ENCODE measurements at places on chromosomes 5 and 9.

DNA sequence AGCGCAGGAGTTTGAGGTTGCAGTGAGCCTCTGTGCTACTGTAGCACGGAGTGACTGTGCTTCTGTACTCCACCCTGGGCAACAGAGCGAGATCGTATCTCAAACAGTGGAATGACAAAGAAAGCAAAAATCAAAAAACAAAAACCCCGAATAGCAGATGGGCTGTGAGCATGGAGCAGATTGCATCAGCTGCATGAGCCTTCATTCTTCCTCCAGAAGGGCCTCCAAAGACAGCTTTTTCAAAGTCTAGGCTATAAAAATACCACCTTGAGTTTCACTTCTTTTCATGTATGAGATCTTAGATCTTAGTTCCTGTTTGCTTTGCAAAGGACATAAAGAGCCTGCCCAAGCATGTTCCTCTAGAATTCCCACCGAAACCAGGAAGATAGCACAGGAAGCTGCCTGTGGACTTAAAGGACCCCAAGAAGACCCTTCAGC is 15.0 kb upstream of the HSPB3 start:
- no peak for DNase-seq

- DNase-seq: no peak
Observed at GRCh38 chr9:134734270-134734669, 92.7 kb downstream of the COL5A1 start.

DNA sequence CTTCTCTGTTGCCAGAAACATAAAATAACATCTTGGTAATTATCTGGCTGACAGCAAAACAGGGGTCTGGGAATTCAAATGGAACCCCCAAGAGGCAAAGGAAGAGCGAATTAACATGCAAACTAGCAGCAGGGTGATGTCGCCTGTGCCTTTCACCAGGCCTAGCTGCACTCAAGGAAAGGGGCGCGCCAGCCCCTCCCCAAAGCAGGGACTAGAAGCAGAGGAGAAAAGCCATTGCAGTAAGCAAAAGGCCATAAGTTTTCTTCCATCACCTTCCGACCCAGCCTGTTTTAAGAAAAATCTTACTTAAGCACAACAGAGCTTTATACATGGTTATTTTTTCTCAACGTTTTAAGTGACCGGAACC is 539 bp downstream of the POC5 start:
- no peak for DNase-seq

DNA sequence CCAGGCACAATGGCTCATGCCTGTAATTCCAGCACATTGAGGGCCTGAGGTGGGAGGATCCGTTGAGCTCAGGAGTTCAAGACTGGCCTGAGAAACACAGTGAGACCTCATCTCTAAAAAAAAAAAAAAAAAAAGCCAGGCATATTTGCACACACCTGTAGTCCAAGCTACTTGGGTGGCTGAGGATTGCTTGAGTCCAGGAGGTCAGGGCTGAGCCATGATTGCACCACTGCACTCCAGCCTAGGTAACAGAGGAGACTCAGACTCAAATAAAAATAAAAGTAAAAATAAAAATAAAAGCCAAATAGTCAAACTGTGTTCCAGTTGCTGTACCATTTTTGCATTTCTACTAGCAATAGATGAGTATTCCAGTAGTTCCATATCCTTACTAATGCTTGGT is 616.0 kb downstream of the KIF4B start:
- DNase-seq: no peak

GRCh38 chr5:135873831-135874230 is 21.8 kb downstream of the IL9 start:
- DNase-seq: no peak

Measured in ACHN (cell line).